ENCODE measurements at places on chromosomes 13 and 19. TPM values are rescaled to one million over a fixed set of nuclear protein-coding genes. Genes with fewer than 3 reads are reported as not detected.
A peak's percentile ranks its signal among the peaks of the same experiment; 100 is the strongest.

- no peak for DNase-seq
Observed at GRCh38 chr19:45439190-45439568, 15.5 kb upstream of the ERCC1 start.

DNA sequence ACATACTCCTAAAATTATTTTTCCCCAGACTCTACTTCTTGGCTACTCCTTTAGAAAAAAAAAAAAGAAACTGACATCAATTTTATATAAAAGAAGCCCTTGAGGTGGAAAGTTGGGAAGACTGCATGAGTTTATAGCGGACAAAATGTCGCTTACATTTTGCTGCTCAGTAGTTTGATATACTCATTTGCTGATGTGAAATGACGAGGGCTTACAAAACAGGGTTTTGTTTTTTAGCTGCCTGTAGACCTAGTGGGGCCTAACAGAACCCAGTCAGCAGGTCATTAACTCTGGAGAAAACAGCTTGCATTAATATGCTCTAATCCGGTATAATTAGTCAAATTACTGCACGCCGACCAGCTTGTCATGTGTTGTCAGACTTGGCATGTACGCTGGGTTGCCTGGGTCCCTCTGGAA lies 37.6 kb upstream of the MAB21L1 start:
- no peak for DNase-seq

- no peak for DNase-seq
Observed at GRCh38 chr19:43790587-43790986, 9.8 kb upstream of the KCNN4 start.

- DNase-seq: no peak
Observed at GRCh38 chr13:100179276-100179675, 90.4 kb downstream of the PCCA start.

DNA sequence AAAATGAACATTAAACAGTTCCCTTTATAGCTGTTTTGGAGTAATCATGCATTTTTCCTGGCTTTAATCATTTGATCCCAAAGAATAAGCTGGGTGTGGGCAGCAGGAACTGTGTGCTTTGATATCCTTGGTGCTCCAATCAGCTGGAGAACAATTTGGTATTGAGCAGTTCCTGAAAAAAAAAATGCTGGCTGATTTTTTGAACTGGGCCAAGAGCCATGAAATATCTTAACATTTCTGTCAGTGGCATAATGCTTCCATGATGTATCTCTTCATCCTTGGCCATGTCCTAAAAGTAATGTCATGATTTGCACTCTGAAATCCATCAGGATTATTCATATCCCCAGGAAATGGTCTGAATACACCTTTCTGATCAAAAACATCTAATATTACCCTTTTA lies 134.7 kb downstream of the LHFPL6 start:
- DNase-seq: no peak

DNA sequence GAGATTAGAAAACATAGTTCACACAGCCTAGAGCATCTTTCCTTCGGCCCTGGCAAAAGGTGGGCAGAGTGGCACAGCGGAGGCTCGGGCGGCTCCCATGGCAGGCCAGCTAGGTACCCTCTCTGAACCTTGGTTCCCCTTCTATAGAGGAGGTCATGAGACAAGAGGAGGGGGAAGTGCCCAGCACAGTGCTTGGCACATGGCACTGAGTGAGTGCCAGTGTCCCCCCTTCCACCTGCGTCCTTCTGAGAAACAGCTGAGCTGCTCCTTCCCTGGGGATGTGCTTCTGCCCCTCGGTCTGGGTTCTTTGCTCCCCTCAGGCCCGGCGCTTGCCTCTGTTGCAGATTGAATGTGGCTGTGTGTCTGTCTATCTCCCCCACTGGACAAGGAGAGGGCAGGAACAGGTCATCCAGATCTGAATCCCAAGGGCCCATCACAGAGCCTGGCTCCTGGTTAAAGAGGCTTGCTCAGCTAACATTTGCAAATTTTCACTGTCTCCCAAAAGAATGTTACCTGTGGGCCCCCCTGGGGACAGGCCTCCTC lies 165.6 kb downstream of the USP12 start:
- DNase-seq: no peak

DNA sequence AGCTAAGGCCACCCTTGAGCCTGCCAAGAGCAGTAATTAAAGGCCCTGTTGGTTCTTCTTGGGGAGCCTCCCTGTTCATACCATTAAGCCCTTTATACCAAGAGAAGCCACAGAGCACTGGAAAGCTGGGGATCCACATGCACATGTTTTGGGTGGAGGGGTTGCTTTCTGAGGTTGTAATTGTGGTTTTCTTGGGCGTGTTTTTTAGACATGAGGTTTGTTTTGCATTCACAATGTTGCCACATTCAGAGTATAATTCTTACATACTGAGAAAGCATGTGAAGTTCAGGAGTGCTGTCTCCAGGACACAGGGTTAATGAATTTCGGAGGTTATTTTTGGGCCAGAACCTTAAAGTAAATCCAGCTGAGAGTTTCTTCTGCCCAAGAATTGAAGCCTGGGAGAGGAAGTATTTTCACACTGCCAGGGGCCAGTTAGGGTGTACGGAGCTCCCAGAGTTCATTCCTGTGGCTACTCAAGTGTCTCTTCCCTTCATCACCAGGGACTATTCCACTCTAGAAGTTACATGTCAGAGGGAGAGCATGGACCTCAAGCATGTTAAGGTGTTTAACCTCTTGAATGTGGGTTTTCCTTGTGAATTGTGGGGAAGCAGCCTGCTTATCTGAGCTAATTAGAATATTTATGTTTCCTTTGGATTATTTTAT lies 37.0 kb downstream of the ZNF136 start:
- DNase-seq: no peak

GRCh38 chr19:18262144-18262543 lies 12.1 kb downstream of the IQCN start:
- DNase-seq: no peak

DNA sequence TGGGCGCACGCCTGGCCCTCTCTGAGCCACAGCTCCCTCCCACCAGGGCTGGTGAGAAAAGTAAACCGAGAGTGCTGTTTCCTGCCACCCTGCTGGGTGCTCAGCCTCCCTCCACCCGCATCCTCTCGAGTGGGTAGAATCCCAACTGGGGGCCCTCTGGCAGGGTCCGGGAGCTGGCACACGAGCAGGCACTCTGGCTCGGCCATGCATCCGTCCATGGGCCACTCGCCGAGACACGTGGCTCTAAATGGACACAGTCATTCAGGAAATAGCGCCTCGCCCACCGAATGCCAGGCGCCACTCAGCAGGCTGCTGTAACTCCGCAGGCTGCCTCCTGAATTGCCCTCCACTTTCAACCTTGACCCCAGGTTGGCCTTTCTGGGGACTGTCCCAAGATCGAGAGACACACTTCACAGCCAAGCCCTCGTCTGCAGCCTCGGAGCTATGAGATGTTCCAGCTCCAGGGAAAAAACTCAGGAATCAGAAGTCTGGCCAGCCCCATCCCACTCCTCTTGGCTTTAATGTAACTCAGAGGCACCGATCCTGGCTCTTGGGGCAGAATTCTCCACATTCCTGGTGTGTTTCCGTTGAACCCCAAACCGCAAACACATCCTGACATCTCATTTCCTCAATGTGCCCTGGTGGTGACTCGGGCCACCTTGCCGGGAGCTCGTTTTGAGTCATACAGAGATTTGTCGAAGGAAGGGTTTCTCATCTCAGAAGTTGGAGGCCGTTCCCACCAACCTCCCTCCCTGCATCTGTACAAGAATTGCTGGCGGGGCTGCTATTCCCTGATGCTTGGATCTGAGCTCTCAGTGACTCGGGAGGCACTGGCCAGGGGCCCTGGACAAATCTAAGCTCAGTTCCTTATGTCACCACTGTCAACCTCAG lies 14.1 kb downstream of the KLF2 start:
- DNase-seq: peak; percentile 72

- DNase-seq: no peak
Observed at GRCh38 chr19:1343041-1343440, 40.7 kb upstream of the NDUFS7 start.

- DNase-seq: no peak
Observed at GRCh38 chr19:5691822-5692722, 2.0 kb downstream of the RPL36 start.

DNA sequence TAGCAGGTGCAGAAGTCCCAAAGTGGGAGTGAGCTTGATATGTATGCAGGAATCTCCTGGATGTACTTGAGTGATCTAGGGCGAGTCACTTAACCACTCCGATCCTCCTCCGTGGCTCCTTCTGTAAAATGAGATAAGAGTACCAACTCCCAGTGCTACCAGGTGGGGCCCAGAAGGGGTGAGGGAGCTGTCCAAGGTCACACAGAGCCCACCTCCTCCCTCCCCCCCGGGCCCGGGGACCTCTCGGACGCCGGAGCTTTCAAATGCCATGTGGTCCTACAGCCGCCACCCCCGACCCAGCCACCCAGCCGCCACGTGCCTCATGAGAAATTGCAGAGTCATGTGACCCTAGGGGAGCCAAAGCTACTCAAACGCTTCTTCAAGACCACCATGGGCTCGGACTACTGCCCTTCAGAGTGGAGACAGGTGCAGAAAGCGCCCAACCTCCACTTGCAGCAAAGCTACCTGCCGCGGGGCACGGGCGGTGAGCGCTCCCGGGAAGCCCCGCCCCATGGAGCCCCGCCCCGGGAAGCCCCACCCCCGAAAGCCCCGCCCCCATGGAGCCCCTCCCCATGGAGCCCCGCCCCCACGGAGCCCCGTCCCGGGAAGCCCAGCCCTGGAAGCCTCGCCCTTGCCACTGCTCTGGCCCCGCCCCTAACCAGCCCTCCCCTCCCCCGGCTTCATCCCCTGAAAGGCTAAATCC lies 10.1 kb upstream of the ZNF358 start:
- DNase-seq: no peak

DNA sequence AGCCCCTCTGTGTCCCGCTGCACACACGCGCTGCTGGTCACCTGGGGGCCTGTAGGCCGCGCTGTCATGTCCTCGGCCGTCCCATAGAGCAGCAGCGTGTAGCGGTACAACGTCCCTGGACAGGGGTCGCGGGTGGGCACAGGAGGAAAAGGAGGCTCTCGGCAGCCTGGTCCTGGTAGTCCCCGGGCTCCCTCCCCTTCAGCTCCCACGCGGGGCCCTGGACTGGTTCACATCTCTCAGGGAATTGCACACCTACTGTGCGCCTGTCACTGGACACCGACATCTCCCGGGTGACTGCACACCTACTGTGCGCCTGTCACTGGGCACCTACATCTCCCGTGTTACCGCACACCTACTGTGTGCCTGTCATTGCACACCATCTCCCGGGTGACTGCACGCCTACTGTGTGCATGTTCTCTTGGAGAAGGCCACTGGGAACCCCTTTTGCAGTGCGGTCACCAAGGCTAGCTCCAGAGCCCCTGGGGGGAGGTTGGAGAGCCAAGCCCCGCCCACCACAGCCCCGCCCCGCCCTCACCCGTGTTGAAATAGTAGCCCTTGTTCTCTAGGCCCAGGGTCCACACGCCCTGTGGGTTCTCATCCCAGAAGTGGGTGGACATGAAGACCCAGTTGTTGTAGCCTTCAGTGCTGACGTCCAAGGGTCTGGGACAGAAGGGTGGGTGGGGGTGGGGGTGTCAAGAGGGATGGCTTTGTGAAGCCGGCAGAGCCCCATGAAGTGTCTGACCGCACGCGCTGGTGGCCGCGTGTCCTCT lies 3.5 kb upstream of the C19orf25 start:
- DNase-seq: no peak

GRCh38 chr13:23856008-23856750 lies 33.0 kb downstream of the MIPEP start:
- no peak for DNase-seq

- no peak for DNase-seq
Observed at GRCh38 chr13:57409121-57409520, 222.4 kb upstream of the PCDH17 start.

GRCh38 chr13:44133626-44134025 lies 240.0 kb upstream of the SERP2 start:
- no peak for DNase-seq

DNA sequence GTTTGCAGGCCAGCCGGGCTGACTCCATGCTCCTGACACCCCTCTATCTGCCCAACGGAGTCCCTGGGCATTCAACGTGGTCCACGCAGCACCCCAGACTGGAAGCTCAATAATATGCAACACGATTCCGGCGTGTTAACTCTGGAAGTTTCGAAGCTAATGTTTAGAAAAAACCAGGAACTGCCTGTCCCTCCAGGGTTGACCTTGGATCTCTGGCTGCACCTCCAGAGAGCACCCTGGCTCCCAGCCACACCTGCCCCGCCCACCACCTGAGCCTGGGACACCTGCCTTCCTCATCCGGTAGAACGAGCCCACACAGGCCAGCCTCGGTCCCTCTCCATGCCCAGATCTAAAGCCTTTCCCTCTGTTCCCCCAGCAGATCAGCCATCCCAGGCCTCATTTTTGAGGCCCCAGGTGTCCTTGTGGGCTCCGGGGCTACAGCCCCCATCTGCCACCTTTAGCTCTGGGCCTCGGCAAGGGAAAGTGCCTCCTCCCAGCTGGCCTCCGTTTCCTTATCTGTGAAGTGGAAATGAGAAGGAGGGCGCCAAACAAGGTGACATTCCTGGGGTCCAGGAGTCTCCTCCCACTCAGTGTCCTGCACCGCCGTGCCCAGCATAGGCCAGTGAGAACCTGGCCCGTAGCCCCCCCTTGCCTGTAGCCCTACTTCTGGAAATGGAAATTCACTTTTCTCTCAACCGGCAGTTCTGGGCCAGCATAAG lies 38.7 kb downstream of the KLF2 start:
- no peak for DNase-seq

GRCh38 chr19:44925114-44925891 lies 10.9 kb downstream of the APOC1 start:
- DNase-seq: no peak

DNA sequence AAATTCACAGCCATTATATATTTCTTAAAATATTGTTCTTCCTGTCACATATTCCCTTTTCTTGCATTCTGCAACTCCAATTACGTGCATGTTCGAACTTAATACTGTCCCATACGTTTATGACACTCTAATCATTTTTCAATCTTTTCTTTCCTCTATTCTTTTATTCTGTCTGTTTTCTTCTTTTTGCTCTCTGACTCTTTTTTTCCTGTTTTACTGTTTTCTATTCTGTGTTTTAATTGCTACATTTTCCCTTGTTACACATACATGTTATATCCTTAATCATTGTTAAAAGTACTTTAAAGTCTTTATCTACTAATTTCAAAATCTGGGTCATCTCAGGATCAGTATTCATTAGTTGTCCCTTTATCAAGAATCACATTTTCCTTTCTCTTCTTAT lies 1149.1 kb upstream of the PCDH20 start:
- DNase-seq: no peak

GRCh38 chr13:39811696-39812095 lies 156.2 kb downstream of the COG6 start:
- no peak for DNase-seq

DNA sequence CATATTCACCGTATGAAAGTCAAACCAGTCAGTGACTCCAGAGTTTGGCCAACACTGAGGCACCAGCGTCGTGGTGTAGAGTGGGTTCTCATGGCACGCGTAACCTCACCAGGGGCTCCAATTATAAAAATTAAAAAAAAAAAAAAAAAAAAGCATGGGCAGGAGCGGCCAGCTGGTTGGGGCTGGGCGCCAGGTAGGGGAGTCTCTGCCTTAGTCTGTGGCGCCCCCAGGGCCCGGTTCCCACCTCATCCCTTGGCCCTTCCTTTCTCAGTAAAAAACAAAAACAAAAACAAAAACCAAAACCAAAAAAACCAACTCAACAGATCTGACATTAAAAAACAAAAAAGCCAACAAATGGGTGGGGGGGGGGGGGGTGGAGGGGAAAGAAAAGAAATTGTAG lies 4.6 kb upstream of the EPHX3 start:
- DNase-seq: no peak

SPTBN4 gene
- 0.28 TPM for total RNA-seq

GPR183 gene
- total RNA-seq: not detected

PPP1R13L gene
- 8.6 TPM for total RNA-seq

IZUMO2 gene
- not detected for total RNA-seq

PLD3 gene
- total RNA-seq: 91.0 TPM

TSKS gene
- not detected for total RNA-seq

NLRP5 gene
- not detected for total RNA-seq

Measured in pulmonary artery endothelial cell (primary cell).